Melanocyte of skin (primary cell): ENCODE measurements at places on chromosomes 1 and 21. TPM values are rescaled to one million over a fixed set of nuclear protein-coding genes. Genes with fewer than 3 reads are reported as not detected.

Gene KRTAP19-3
- not detected in 2 replicates for total RNA-seq

Gene RXRG
- total RNA-seq = 6.9 and 8.4 TPM in 2 replicates

Gene CHIA
- total RNA-seq = not detected in 2 replicates

Gene RPE65
- under 0.01 TPM in 1 of 2 replicates, not detected in the other for total RNA-seq

Gene CFHR5
- not detected in 2 replicates for total RNA-seq

Gene PRELP
- total RNA-seq = 0.34 and 0.36 TPM in 2 replicates

Gene SEMA6C
- total RNA-seq = 1.0 and 1.1 TPM in 2 replicates

Gene ADAM30
- total RNA-seq = not detected in 2 replicates
